NCI-H1092 (cell line): ENCODE measurements at places on chromosomes 6 and 20.

GRCh38 chr6:6646859-6647258 lies 58.3 kb downstream of the LY86 start:
- DNase-seq, result no peak

DNA sequence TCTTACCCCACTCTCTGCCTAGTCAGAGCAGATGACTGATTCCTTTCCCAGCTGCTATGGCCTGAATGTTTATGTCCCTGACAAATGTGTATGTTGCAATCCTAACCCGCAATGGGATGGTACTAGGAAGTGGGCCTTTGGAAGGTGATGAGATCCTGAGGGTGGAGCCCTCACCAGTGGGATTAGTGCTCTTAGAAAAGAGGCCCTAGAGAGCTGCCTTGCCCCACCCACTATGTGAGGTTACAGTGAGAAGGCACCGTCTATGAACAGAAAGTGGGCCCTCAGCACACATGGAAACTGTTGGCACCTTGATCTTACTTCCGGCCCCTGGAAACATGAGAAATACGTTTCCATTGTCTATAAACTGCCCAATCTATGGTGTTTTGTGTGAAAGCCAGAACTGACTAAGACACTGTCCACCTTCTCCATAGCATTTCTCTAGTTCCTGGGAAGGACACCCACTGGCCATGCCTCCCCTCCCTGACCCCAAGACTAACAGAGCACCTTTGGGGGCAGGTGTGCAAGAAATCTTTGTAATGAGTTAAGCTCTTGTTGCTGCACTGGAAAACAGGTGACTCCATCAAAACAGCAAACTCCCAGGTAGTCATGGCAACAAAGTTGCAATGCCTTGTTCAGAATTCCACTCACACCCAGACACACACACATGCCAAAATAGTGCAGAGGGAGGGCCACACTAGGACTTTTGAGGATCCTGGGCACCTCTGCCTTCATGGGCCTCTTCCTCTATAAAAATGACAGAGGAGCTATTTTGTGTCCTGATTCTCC lies 16.2 kb downstream of the GABRR2 start:
- DNase-seq, result no peak

DNA sequence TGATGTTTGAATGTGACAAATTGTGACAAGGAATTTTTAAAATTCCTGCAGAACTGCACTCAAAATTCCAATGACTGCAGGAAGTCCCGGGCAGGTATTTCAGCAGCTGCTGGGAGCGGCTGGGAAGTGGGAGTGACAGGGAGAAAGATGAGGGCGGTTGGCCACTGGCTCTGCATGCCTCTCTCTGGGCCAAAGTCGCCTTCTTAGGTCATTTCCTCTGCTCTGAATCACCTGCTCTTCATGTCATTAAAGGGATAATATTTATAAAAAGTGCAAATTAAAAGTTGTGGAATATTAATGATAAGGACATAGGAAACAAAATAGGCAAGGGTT lies 43.9 kb downstream of the RAMACL start:
- DNase-seq, result no peak

- DNase-seq, result no peak
Measured at GRCh38 chr20:13464702-13465101, 174.0 kb downstream of the TASP1 start.

DNA sequence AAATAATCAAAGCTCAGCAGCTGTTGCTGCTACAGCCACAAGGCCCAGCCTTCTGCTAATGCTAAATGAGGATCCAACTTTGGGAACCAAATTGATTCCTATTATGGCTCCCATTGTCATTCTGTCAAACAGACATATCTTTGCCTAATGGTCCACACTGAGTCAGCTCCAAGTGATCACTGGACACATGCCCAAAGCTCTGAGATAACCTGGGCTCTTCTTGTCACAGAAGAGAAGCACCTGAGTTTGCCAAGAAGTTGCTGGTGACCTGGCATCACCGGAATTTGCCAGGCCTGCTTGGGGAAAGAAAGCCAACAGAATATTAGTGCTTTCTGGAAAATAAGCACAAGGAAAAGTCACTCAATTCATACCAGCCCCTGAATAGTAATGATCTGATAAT lies 5.8 kb downstream of the TNFRSF21 start:
- no peak for DNase-seq

DNA sequence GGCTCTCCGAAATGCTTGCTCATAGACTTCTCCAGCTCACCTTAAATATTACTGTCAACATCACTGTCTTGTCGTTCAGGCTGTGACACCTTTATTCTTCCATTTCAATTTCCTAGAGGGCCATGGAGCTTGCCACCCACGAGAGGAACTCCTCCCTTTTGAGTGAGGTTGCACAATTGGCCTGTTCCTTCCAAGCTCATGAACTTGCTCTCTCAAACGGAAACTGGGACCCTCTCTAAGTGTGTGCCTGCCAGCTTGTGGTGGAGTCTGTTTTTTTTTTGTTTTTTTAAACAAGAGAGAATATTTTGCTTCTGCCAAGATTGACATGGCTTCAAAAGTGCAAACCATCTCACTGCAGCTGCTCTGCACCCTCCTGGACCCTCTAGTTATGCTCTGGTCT lies 19.3 kb upstream of the IYD start:
- DNase-seq, result no peak
